ENCODE measurements at places on chromosomes 2 and 18.

GRCh38 chr2:119230219-119231185 lies 6.9 kb downstream of the STEAP3 start:
- no peak for DNase-seq

DNA sequence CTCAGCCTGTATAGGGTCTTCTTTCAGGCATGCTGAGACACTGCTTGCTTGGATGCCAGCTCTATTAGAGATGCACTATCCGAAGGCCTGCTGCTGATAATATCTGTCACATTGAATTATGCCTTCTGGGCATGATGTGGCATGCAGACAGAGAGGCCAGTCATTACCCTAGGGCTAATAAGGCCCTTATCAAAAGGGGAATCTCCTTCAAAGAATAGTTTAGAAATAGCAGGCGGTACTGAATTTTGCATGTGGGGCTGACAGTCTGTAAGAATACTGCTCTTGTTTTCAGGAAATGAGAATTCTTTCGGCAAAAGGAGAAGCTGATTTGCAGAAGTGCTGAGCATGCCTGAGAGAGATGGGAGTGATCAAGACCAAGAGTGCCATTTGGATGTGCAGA lies 13.1 kb upstream of the LHCGR start:
- no peak for DNase-seq

DNA sequence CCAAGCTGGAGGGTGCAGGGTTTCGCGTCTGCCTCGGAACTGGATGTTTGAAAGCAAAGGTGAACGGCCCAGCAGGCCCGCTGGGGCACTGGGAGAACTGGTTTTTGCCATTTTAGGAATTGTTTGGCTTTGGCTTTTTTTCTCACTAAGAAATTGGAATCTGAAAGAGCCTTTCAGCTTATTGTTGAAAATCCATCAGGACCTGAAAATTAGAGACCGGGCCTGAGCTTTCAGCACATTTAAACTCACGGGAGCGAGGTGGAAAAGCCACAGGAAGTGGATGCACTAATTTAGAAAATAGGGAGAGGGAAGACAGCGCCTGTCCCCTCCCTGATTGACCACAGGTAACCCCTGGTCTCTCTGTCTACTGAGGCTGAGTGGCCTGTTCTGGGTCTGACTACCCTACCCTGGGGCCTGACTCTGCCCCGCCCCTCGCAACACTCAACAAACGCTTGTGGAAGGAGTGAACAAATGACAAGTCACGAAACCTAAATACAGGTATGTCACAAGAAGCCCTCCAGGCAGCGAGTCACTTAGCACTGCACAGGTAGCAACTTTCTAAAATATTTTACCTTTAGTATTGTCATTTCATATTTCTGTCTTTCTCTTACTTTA lies 100.3 kb upstream of the MBOAT2 start:
- no peak for DNase-seq

DNA sequence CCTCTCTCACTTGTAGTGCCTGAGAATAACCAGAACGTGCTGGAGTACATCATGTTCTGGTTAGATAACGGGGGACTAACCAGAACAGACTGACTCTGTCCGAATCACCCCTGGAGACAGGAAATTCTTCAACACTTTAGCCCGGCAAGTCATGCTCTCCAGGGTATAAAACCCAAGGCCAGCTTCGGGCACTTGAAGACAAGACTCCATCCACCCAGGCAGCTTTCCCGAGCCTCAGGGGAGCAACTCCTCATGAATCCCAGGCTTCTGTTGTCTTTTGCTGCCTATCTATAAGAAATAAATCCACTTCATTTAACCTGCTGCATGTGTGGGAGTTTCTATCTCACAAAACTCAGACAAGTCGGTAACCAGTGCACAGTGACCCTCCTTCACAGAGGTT lies 99.6 kb downstream of the KCNF1 start:
- no peak for DNase-seq

GRCh38 chr2:54876764-54877163 lies 153.3 kb downstream of the EML6 start:
- DNase-seq, result no peak

- DNase-seq, result no peak
These were observed 19.6 kb downstream of the PELI1 start for GRCh38 chr2:64124571-64124970.

DNA sequence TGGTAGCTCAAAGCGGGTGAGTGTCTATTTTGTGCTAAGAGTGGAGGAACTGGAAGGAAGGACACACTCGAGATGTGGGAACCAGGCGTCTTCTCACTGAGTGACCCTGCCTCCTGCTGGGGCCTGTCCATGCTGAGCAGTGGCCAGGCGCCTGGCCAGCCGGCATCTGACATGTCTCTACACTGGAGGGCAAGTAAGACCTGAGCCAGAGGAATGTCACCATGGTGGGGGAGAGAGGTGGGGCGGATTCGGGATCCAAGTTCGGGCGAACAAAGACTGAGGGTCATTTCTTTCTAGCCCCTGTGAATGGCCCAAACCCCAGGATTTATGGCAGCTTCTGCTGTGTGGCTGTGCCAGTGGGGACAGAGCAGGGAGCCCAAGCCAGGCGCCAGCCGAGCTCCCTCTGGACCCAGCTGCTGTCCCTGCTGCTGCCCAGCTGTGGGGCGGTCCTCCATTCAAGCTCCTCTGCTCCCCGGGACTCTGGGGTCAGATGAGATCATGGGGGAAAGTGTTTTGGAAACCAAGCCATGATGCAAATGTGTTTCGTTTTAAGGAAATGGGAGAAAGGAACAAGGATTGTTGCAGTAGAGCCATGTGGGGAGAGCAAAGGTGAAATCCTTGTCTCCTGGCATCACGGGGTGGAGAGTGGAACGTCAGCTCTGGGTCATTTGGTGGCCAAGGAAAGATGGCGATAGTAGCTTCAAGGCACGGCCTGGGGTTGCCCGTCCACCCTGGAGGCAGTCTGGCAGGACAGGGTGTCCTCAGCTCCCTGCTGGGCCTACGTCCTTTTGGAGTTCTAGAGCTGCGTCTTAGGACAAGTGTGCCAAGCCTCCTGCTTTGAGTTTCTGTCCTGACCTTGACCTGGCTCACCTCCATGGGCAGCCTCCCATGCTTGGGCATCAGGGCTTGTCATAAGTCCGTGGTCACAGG lies 8.1 kb downstream of the ACKR3 start:
- DNase-seq, result no peak

GRCh38 chr2:20190876-20191713 lies 33.8 kb downstream of the SDC1 start:
- DNase-seq, result no peak

DNA sequence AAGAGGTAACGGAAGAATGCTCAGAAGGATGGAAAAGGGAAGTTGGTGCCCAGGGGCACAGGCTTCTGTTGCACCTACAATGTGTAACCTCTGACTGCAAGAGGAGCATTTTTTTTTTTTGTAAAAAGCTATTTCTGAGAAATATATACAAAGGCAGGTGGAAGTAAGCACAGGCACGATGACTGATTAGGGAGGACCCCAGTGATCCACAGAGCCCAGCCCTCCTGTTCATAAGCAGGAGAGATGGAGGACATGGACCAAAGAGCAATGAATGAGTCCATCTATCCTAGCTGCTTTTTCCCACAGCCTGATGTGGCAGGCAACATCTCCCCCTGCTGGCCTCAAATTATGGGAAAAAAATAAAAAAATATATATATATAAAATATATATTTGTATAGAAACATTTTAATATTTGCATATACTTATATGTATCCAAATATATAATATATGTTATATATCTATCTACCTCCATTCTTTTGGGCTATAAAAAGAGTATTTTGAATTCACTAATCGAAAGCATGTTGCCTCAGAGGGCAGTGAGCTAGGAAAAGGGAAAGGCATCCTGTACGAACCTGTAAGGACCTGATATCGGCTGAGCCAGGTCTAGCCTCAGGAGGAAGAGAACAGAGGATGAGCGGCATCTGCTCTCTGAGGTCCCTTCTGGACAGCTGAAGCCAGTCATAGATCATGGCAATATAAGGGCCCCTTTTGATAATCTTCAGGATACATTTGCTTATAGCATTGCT lies 166.0 kb upstream of the STK17B start:
- DNase-seq, result peak; percentile 56

- no peak for DNase-seq
These were observed 37.0 kb downstream of the PUM2 start for GRCh38 chr2:20313659-20314058.

- no peak for DNase-seq
These were observed 15.2 kb downstream of the POLI start for GRCh38 chr18:54284535-54284934.

GRCh38 chr2:15506229-15506819 lies 54.8 kb downstream of the NBAS start:
- DNase-seq, result no peak

DNA sequence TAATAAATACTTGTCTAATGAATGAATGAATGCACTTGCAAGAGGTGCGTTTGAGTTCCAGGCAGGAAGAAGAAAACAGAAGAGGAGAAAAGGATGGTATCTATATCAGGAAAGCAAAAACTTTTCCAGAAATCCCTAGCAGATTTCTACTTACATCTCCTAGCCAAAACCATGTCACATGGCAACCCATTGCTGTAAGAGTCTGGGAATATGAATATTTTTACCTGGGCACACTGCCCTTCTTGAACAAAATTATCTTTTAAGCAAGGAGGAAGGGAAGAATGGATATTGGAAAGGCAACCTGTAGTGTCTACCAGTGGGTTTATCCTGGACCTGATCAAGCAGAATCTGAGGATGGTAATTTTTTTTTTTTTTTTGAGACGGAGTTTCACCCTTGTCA lies 44.2 kb upstream of the ASXL2 start:
- DNase-seq, result no peak

DNA sequence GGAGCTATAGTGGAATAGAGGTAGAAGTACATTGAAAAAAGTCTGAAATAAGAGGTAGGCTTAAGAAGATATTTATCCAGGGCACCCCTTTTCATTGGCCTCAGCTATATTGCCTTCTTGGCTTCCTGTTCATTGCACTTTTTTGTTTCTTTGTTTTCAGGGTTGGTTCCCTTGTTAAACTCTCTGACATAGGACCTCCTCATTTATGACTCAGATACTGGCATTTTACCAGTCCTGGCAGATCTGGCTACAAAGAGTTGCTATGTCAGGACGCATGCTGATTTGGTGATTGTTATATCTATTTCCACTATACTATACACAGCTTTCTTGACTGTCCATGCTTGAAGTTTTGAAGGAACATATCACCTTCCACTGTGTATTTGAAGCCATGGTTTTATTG lies 60.0 kb downstream of the GCA start:
- peak; percentile 5 for DNase-seq

DNA sequence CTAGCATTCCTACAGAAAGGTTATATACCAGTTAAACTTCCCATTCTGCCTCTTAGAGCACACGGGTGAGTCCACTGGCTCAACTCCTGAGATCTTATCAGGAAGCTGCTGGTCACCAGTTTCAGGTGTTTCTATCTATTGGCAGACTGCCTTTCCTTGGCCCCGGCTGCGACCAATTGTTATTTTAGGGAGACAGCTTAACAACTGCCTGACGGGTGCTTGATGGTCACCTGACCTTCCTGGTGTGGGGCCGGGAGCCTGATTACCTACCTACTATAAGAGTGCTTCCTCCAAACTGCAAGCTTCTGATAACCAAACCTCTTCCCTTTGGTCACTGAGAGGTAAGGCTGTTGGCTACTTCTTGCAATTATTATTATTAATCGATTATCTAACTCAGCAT lies 122.1 kb upstream of the XIRP2 start:
- DNase-seq, result no peak

DNA sequence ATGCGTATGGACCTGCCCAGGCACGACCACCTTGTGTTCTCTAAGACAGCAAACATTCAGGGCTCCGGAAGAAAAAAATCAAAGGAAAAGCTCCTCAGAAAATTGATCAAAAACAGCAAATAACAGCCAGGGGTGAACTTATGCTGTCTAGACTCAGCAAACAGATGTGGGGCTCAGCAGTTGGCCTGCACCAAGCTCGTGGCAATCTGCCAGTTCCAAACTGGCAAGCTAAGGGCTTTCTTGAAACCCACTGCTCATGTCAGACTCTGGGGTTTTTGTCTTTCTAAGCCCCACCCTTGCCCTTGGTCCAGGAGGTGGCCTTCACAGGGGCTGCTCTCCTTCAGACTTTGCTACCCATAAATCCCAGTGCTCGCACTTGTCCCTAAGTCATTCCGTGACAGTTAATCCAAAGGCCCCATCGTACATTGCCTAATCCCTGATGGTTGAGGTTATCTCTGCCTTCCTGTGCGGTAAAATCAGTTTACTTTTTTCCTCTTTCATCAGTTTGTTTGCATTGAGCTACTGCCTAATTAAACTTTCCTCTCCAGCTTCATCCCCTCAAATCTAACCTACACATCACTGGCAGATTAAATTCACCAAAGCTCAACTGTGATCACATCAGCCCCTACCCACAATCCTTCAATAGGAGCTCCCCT lies 408.0 kb downstream of the LRATD1 start:
- no peak for DNase-seq

GRCh38 chr2:202098291-202098690 lies 25.2 kb downstream of the KIAA2012 start:
- no peak for DNase-seq

DNA sequence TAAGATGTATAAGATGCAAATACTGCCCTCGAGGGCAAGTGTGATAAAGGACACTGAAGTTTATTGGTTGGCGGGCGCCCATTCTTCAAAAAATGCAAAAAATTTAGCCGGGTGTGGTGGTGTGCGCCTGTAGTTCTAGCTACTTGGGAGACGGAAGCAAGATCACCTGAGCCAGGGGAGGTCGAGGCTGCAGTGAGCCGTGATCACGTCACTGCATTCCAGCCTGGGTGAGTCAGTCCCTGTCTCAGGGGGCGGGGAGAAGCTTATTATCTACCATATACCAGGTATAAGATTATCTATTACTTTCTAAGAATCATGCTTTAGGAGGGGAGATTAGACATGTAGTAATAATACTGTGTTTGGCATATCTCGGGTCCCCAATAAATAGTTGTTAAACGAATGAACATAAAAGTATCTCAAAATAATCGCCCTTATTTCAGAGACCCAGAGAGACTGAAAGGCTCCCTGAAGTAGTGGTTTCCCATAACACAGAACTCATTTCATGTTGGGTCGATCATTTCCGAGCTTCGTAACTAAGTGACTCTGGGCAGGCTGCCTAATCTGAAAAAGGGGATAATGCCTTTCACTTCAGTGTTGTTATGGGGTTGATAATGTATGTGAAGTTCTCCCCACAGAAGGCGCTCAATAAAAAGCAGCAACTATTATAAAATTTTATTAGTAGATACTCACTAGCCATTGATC lies 1.2 kb upstream of the SELENOI start:
- no peak for DNase-seq

DNA sequence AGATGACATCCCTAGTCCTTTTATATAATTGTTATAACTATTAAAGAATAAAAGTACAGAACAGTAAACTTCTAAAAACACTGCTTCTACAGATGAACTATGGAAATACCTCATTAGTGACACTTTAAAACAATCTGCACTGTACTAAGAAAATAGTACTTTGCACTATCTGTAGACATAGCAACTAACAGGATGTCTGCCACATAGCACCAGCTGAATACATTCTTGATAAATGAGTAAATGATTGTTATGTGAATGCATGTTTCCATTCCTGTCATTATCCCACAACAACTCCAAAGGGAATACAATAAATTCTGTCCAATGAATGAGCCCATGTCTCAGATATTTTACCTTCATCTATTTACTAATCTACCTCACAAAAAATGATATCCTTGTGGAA lies 115.3 kb upstream of the SLC35G4 start:
- no peak for DNase-seq

Data from AG08396 (cell line).